ENCODE measurements at places on chromosomes 12 and 14.

- DNase-seq: no peak
These were observed 45.2 kb downstream of the MAP1LC3B2 start for GRCh38 chr12:116604178-116604895.

DNA sequence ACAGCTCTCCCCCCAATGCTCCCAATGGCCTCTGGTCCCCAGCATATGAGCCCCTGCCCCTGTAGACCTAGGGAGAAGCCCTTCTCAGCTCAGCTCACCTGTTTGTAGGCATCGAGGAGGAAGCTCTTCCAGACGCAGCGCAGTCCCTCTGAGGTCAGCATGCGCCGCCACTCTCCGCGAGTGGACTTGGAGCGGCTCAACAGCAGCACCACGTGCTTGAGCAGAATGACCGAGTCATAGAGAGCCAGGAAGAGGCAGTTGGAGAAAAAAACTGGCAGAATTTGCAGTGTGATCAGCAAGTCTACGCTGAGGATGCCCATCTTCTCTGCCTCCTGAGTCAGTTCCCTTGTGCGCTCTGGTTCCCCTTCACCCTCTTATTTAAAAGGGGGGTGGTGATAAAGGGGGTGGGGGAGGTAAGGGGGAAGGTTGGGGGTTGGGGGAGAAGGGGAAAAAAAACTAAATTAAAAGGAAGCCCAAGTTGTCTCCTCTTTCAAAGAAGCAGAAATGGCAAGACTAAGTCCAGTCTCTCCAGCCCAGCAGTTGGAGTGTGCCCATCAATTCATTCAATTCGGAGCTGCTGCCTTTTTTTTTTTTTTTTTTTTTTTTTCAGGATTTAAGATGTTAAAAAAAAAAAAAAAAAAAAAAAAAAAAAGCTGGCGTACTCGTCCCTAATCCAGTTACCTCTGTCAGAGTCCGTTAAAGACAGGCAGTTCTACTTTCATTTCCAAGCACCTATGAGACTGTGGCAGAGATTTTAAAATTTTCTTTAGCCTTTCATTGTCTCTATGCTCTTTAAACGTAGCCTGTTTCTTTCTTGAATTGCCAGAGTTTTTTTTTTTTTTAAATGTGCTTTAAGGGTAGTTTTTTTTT is at the start of gene DIO2:
Gene DIO2 (minus strand): TSS at position 352 of the 870 bp plus-strand sequence. CDS start 32 bp downstream, at position 320.
- no peak for DNase-seq

GRCh38 chr12:89706986-89707702 is 1.5 kb downstream of the ATP2B1 start:
- DNase-seq: no peak

DNA sequence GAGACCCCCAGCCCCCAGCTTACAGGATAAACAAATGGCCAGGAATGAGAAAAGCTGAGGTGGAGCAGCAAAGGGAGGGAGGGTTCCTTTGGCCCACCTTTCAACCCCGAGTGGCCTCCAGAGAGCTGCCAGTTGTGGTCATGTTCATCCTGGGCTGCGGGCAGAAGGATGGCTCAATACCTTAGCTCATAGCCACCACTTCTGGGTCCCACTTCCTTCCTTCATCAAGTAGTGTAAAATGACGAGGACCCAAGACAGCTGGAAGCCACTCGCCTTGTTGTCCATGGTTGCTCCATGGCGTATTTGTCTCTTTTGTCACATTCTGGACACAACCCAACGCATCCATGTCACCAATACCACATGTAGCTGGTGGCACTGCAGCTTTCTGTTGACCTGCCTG is 24.2 kb downstream of the CRACR2A start:
- DNase-seq: no peak

GRCh38 chr14:72588521-72588920 is 305.4 kb downstream of the DPF3 start:
- DNase-seq: no peak
